ENCODE measurements at places on chromosomes 7 and 10.

- DNase-seq = no peak
Measured at GRCh38 chr10:1412531-1413189, 324.7 kb downstream of the ADARB2 start.

DNA sequence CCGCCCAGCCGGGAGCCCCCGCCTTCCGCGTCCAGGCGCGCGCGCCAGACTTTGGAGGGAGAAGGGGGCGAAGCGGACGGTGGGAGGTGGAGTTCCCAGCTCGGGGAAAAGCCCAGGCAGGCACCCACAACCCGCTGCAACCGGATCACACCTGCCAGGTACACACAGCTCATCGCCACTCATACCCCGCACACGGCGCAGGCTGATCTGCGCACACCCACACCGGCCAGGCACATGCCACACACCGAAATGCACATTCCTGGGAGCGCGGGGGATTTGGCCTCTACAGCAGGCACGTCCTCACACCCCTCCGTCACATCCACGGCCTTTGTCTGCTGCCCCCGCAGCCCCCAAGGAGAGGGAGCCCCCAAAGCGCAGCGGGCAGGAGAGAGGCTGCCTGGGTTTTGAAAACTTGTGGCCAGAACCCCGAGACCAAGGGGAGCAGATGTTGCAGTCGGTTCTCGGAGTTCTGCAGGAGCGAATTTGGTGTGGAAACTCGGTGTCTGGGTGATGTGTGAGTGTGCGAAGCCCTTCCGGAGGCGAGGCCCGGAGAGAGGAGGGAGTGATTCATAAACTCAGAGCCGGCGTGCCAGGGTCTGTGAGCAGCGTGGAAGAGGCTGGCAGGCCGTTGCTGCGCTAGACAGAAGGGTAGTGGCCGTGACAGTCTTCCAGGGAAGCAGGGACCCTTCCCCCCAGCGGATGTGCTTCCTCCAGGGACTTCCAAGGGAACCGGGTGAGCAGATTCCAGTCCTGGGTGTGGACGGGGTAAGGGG lies 734 bp downstream of the CHST3 start:
- peak; percentile 73 for DNase-seq

DNA sequence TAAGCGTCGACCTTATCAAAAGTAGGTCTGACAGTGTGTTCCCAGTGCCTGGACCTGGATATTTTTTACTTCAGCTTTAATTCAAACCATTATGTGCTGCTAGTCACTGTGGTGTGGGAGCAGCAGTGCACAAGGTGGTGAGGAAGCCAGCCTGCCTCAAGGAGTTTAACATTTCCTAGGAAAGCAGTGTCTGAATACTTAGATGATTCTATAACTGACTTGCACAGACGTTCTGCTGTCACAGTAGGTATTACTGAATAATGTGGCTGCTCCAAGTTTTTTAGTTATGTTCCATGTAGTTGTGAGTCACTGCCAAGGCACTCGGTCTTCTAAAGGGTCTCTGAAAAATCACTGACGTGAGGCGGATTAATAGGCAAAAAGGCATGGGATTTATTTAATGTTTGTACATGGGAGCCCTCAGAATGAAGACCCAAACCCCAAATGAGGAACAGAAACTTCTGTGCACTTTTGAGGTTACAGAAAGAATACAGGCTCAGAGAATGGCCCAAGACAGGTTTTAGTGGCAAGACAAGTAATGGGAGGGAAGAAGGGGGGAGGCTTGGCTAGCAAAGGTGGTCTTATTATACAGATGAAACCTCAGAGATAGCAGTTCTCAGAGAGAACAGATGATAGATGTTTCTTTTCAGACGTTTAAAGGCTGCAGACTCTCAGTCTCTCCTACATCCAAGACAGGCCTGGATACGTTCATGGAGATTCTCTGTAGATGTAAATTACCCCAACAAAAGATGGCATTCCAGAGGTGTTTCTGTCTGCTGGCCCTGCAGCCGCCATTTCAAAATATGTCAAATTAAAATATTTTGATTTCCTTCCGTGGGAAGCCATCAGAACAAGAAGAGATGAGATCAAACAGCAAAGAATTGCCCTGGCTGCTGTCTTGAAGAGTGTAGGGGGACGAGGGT lies 209.3 kb downstream of the SDK1 start:
- DNase-seq = peak; percentile 62

DNA sequence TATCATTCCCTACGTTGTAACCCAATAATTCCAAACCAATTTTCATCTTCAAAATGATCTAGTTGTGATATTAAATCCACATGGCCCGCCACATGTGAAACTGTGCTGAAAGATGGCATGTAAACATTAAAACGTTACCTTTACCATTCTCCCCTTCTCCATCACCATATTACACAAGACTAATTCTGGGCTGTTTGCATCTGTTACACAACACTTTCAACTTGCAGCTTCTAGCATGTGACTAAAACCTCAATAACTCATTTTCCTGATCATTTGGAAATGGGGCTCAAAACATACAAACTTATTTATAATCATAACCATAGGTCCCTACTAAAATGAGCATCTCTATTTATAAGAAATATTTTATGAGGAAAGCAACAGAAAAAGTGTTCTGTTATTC lies 4.7 kb downstream of the MTERF1 start:
- DNase-seq = peak; percentile 23

- no peak for DNase-seq
Measured at GRCh38 chr10:75250934-75251333, 15.2 kb upstream of the COMTD1 start.

- no peak for DNase-seq
Measured at GRCh38 chr7:3009086-3009485, 34.6 kb downstream of the CARD11 start.

- DNase-seq = no peak
Measured at GRCh38 chr7:50366311-50366710, 61.8 kb downstream of the IKZF1 start.

GRCh38 chr7:22651036-22651435 lies 76.0 kb upstream of the IL6 start:
- DNase-seq = no peak

DNA sequence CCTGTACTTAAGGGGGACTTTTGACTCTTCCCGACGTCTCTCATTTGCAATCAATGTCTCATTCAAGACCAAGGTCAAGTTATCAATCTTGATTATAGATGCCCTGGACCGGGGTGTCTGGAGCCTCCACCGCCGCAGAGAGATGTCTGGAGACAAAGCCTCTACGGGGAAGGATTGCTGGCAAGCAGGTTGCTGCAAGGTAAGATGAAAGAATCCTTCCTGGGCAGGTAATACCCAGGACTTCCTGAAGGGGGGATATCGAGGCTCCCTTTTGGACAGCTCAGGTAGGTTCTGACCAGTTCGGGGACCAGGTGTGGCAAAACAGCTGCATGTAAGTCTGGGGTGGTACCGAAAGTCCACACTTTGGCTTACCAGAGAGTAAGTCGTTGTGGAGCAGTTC lies 12.5 kb upstream of the CUX1 start:
- no peak for DNase-seq

- no peak for DNase-seq
Measured at GRCh38 chr7:139571651-139572050, 48.2 kb downstream of the CLEC2L start.

DNA sequence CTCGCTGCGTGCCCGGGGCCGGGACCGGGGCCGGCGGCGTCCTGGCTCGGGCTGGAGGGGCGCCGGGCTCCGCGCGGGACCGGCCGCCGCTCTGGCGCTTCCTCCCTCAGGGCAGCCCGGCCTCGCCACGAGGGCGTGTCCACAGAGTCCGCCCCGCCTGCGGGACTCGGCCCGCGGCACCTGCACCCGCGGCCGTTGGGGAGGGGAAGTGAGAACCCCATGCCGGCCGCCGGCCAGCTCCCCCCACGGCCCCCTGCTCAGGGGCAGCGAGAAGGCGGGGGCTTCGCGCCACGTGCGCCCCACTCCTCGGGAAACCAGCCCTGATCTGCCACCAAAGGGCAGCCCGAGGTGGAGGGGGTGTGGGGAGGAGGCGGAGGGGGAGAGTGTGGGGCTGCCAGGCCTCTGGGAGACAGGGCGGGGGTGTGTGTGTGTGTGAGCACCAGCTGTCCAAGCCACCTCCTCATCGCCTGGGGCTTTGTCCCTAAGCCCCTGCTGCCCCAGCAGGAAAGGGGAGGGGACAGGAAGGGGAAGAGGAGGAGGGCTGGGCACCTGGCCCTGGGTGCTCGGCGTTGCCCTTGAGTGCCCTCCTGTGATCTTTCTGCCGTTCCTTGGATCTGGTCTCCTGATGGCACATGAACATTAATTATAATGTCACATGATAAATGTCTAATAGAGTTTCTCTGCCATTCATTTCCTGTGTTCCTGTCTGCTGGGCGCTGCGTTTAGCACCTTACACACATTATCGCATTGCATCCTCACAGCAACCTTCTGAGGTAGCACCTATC lies at the start of gene PIK3AP1:
Gene PIK3AP1, minus strand, starts transcription at position 93 of the 785 bp plus-strand sequence. CDS start 120 bp downstream, outside the sequence.
- no peak for DNase-seq

- peak; percentile 25 for DNase-seq
Measured at GRCh38 chr10:86636311-86636710, 18.0 kb upstream of the OPN4 start.

DNA sequence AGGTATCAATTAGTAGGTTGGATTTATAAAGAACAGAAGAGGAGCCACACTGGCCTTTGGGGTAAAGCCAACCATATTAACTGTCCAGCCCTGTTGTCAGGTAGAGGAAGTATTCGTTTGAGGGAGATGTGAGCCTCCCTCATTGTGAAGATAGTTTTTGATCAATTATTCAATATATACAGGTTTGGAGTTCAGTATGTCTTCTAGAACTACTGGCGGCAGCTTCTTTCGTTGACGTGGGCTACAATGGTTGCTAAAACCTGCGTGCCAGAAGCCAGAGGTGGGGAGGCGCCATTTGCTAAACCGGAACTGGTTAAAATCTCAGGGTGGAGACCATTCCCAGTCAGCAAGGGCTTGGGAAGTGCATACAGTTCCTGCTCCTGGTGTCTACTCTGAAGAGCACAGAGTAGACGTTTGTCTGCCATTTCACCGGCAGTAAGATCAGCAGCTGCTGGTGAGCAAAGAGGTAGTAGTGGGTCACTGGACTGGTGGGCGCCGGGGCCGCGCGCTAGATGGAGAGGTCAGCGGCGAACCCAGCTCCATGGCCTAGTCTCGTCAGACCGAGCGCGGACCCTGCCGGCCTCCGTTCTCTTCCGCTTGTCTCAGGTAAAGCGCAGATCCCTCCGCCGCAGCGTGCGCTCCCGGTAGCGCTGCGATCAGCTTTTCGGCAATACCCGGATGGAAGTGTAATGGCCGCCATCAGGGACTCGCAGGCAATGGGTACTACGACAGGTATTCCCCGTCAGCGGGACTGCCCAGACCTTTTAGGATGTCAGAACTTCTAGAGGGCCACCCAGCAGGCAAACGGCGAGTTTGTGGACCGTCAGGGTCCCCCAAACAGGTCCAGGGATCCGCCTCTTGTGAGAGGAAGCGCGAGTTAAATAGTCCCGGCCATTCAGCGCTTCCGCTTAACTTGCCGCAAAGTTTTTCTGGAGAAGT lies at the start of gene ZNF518A:
Gene ZNF518A, plus strand, starts transcription at position 911 of the 939 bp plus-strand sequence. CDS start 26,026 bp downstream, outside the sequence.
- peak; percentile 100 for DNase-seq

- DNase-seq = no peak
Measured at GRCh38 chr10:110349831-110350230, 45.1 kb upstream of the SMNDC1 start.

DNA sequence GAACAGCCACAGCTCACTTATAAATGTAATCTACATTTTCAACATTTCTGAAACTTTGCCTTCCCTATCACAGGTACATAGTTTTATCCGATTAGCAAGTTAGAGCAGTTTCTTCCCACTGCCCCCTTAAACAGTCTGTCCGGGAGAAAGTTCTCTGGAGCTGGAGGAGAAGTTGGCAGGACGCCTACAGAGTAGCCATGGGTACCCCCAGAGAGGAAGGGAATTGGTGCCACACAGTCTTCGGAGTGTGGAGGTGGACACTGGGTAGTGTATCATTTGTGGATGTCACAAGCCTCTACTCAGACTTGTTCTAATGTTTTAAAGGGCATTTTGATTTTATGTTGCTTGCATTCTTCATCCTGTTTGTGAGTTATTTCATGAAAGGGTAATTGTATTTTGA lies 39.0 kb downstream of the TAF3 start:
- DNase-seq = peak; percentile 6

DNA sequence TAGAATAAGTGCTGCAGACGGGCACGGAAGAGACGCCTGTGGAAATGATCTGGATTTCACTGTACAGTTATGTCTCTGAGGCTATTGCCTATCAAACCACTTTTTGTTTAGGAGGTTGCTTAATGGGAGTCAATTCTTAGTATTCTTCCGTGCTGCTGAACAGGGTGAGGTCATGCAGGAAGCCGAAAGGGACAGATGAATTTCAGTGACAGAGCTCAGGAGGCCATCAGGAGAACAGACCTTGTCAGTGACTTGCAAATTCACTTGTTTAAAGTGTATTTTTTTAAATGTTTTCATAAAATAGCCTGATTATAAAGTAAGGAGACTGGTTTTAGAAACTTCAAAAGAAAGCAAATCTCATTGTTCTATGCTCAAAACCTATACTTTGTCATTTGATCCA lies 58.9 kb downstream of the XRCC2 start:
- no peak for DNase-seq

DNA sequence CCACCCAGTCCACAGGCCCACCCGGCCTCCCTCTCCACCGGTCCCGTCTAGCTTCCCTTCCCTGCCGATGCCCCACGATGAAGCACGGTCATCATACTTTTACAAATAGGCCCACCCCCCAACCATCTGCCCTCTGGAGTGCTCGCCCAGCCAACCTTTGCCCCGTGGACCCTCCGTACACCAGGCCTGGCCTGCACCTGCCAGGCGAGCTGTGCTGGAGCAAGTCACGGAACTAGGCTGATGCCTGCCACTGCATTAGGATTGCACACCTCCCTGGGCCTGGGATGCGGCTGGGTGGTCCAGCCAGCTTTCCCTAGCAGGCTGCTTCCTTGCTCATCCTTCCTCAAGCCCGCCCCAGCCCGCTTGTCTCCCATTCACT lies 44.7 kb downstream of the PPIF start:
- no peak for DNase-seq

- peak; percentile 41 for DNase-seq
Measured at GRCh38 chr7:55005241-55005851, 13.5 kb upstream of the EGFR start.

GRCh38 chr7:601595-602340 lies 82.1 kb upstream of the PDGFA start:
- no peak for DNase-seq

- no peak for DNase-seq
Measured at GRCh38 chr10:60155943-60156683, 233.6 kb downstream of the ANK3 start.

GRCh38 chr10:113469796-113470195 lies 83.1 kb upstream of the HABP2 start:
- no peak for DNase-seq

GRCh38 chr10:125397608-125398007 lies 237.2 kb upstream of the CTBP2 start:
- DNase-seq = no peak
